Fibroblast of the conjunctiva (primary cell): ENCODE measurements at places on chromosomes 1 and 21.

- no peak for DNase-seq
Observed at GRCh38 chr1:230254265-230254664, 171.9 kb downstream of the PGBD5 start.

- DNase-seq: no peak
Observed at GRCh38 chr1:3241236-3241550, 172.2 kb downstream of the PRDM16 start.

DNA sequence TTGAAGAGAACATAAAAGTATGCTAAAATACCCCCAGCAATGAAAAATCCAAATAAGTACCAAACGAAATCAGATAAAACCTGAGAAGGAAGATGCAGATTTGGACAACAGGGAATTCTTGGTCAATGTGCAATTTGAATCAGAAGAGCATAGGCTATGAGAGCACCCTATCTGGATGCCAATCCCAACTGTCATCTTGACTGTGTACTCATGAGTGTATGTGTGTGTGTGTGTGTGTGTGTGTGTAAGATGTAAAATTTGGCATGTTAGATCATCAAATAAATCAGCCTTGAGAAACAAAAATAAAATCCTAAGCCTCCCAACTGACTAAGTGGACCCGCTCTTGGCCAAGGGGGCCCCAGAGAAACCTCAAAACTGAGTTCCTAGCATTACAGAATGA lies 18.0 kb upstream of the SPRR2G start:
- no peak for DNase-seq

DNA sequence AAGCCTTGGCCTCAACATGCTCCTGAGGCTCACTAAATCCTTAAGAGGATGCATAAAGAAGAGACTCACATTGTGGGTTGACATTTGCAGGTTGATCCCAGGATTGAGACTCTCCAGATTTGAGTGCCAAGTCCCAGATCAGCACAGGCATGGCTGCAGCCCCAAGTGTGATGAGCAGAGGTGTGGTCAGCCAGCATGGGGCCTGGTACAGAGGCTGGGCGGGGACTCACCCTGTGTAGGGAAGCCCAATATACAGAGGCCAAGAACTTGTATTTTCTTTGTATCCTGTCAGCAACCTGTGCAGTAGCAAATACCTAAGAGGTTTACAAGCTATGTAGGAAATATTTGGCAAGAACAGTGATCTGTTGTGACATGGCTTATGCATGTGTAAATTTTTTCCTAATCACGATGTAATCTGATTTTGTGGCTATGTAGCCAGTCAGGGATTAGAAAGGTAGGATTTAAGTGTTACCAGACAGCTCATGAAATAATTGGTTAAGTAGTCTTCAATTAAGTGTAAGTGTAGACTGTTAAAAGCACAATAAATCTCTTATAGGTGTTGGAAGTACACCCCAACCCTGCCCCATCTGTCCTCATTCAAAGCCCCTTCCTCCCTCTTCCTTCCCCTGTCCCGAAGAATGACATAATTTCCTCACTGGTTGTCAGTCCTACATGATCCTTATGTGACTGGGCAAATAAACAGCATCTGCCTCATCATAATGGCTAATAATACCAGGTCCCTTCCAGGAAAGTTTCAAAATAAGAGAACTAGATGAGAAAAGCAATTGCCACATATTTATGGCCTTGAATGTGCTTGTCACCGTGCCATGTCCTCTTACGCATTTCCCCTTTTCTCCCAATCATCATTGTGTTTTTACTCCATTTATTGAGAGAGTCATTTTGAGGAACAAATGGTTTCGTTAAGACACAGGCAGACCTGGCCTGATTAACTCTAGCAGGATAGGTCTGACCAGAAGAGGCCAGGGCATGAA lies 120.9 kb downstream of the HLX start:
- DNase-seq: no peak

- DNase-seq: no peak
Observed at GRCh38 chr1:25944986-25945385, 38.8 kb upstream of the STMN1 start.

- no peak for DNase-seq
Observed at GRCh38 chr1:160449494-160449893, 49.1 kb downstream of the VANGL2 start.

DNA sequence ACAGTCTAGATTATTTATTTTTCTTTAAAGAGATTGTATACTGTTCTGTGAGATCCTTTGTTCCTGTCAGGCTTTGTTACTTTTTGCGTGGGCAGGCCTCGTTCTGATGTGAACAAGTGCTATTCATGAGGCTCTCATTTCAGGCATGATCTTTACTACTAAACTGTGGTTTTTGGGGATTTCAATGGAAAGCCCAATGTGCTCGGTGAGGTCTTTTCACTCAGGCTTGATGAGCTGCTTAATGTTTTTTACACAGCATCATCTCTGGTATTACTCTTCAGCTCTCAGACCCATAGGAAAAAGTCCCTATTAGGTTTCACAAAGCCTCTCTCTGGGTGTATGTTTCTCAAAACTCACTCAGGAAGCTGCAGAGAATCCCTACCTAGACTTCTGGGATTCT lies 419.4 kb downstream of the GPATCH2 start:
- no peak for DNase-seq

DNA sequence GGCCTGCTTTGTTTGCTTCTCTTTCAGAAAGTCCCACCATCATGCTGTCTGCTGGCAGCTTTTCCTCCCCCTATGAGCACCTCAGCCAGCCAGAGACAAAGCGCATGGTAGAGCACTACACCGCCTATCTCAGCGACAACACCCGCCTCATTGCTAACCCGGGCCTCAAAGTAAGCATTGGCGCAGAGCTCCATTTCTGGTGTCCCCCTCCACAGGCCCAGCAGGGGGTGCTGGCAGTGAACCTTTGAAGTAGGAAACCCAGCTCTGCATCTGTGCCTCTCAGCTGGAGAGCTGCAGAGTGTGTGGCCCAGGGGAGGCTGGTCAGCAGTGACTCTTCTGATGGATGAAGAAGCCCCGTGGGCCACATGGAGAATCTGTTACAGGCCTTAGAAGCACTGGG lies 81.2 kb upstream of the RAVER2 start:
- no peak for DNase-seq

DNA sequence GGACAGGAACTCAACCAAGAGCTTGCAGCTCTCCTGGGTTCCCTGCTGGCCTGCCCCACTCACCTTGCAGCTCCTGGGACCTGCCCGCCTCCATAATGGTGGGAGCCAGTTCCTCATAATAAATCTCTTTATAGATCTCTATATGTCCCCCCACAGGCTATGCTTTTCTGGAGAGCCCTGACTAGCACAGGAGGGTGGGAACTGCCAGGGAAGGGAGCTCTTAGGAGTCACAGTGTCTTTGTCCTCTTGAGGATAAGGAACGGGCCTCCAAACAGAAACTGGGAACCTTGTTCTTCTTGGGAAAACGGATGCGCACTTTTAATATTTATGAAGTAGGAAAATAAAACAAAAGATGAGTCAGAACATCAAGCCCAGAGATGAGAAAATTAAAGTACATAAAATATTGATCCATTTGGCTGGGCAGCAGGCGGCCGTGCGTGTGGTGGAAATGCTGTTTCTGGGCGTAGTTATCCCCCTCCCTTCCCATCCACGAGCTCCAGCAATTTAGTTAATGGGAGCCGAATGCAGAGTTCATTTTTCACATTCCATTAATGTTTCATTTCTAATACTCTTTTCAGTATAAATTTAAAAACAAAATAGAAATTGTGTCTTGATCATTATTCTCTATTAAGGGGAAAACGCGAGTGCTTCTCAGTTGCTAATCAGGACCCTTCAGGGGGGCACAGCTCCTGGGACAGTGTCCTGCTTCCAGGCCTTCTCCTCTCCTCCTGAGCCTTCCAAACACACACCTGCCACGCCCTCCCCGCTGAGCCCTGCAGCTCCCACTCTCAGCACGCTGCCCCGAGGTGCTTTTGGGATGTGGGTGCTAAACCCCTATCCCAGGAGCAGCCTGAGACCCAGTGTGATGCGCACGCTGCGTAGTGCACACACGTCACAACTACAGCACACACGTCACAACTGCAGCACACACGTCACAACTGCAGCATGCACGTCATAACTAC lies 323.3 kb upstream of the AJAP1 start:
- no peak for DNase-seq

DNA sequence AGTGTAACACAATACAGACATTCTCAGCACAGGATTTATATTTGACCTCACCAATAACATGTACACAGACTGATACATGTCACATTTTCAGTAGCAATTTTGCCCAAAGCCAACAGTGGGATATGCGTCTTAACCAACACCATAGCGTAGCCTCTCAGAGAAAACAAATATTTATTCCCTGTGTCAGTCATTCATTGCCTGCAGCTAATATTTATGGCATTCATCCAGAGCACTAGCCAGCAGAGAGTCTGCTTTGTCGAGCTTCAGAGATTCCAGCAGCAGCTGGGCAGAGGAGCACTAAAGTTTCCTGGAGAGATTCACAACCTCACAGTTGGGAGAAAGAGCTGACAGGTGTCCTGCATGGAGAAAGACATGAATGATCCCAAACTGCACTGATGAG lies 400.7 kb upstream of the DAB1 start:
- no peak for DNase-seq

- no peak for DNase-seq
Observed at GRCh38 chr1:1758692-1759455, 19.4 kb downstream of the NADK start.

DNA sequence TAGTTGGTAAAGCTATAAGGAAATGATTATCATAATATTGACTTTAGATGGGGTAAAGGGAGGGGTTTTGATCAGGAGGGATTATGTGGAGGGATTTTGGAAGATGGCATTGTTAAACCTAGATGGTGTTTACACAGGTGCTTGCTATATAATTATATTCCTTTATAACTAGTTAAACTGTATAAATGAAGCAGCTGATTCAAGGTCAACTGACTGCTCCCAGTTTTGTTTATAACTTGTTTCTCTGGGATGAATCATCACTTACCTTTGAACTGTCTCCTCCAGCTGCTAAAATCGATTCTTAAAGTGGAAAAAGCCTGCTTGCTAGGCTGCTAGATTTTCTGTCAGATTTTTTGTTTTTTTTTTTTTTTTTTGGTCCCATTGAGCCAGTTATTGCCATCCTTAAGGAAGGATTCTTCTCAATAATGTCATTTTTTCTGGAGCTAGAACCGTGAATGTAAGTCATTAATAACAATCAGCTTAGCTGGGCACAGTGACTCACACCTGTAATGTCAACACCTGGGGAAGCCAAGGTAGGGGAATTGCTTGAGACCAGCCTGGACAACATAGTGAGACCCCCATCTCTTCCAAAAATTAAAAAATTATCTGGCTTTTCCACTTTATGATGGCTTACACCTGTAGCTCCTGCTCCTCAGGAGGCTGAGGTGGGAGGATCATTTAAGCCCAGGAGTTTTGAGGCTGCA lies 153.2 kb downstream of the PIK3R3 start:
- DNase-seq: no peak

DNA sequence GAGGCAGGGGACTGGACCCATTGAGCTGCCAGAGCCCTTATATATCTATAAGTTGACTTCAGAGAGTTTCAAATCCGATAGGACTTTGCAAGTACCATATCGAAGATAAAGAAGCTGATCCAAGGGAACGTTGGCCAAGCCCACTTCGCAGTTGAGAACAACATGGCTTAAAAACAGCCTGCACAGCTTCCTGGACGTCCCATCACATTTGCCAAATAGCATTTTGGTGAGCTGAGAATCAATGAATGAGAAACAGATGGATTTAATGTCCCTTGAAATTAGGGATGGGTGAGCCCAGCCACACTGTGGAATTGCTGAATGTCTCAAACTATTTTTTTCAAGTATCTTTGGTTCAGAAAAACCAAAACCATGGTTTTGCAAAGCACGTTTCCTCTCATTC lies 64.8 kb downstream of the KCNJ15 start:
- no peak for DNase-seq

- no peak for DNase-seq
Observed at GRCh38 chr1:55685560-55685959, 470.4 kb upstream of the USP24 start.

DNA sequence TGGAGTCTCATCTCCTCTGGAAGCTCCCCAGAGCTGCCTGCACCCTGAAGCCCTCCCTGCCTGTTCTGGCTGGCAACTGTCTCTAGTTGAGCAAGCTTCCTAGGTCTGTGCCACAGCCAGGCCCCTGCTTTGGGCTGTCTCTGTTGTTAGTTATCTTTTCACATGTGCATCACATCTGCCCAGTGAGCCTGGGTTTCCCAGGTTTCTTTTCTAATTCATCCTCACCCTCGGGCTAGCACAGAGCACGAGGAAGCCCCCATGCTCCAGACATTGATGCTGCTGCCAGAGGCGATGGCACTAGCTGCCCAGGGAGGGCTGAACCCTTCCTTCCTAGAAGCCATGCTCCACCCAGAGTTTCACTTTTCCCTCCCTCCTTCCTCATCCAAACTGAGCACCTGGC lies 27.2 kb downstream of the RASSF5 start:
- no peak for DNase-seq

- no peak for DNase-seq
Observed at GRCh38 chr1:182785181-182785580, 4.4 kb upstream of the NPL start.

GRCh38 chr1:29912425-29912824 lies 676.1 kb downstream of the PTPRU start:
- DNase-seq: peak; percentile 8

DNA sequence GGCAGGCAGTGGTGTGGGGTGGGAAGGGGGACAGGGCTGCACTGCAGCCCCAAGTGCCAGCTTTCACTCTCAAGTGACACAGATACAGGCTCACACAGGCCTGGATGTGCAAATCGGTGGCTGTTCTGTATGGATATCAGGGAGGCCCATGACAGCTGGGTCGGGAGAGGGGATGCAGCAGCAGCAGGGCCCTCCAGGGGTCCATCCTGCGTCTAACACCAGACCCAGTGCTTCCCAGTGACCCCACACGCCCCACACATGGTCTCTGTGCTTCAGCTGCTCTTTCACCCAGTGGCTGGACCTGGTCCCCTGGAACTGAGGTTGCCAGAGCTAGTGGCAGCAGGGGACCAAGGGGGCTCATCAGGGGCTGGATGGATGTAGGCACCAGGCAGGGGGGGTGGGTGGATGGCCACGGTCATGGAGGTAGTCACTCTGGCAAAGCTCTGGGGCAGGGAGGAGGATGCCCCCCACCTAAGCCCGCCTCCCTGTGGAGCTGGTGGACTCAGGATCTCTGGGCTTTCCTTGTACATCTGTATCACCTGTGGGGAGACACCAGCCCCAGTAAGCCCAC lies 13.9 kb downstream of the BTBD19 start:
- DNase-seq: no peak

- DNase-seq: peak; percentile 17
Observed at GRCh38 chr21:20040768-20041167, 957.4 kb upstream of the NCAM2 start.
